ENCODE measurements at places on chromosomes 12 and 14.

DNA sequence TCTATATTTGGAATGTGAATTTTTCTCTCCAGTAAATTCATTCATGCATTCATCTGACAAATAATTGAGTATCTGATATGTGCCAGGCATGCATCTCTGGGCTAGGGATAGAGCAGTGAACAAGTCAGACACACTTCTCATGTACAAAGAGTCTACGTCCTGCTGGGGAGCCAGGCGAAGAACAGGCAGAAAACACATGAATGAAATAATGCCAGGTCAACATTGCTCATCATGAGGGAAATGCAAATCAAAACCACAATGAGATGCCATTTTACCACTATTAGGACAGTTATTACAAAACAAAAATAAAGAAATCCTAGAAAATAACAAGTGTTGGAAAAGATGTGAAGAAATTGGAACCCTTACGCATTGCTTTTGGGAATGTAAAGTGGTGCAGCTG lies 90.3 kb downstream of the PAX9 start:
- no peak for DNase-seq

DNA sequence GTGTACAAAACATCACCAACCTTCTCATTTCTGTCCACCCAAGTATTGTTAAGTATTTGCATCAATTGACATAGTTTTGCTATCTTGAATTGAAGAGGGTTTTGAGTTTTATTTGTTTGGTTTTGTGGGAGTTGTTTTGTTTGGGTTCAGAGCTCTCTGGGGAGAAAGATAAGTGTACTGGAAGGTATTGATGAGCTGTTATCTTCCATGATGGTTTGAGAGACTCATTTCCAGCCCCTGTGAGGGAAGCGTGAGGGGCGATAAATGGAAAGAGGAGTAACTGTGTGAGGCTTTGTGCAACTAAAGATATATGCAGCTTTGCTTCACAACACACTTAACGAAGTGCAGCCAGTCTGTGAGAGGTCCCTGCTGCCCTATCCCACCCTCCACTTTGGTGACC lies 15.7 kb upstream of the CIPC start:
- DNase-seq = no peak

- no peak for DNase-seq
These were observed 28.4 kb upstream of the NEDD1 start for GRCh38 chr12:96878704-96879103.

DNA sequence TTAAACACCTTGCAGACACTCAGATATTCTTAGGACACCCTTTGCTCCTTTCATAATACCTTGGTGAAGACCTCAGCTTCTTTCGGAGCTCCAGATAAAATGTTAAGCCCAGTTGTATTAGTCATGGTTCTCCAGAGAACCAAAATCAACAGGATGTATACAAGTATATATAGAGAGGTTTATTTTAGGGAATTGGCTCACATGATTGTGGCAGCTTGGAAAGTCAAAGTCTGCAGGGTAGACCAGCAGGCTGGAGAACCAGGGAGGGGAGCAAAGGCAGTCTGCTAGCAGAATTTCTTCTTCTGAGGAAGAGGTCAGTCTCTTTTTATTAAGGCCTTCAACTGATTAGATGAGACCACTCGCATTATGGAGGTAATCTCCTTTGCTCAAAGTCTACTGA lies 6.9 kb upstream of the IGF1 start:
- no peak for DNase-seq

DNA sequence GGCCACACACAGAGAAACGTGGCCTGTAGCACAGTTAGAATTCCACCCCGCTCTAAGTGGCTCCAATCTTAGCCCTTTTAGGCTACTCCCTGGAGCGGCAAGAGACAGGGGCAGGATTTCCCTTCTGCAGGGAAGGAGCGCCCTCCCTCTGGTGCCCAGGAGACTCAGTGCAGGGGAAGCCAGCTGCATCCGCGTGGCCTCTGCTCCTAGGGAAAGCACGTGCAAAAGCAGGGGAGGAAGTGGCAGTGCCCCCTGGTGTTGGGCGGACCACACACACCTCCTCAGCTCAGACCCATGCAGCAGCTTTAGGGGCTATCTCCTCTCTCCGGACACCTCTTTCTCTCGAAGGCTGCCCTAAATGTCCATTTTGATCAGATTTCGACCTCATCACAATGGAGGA lies 50.0 kb downstream of the SPRING1 start:
- no peak for DNase-seq

Measured in T-helper 9 cell (primary cell).